ENCODE measurements at places on chromosomes 7 and 10.
A peak's percentile ranks its signal among the peaks of the same experiment; 100 is the strongest.

GRCh38 chr7:35241436-35241835 is 12.5 kb downstream of the TBX20 start:
- DNase-seq, result no peak

- DNase-seq, result no peak
Observed at GRCh38 chr7:25028370-25029021, 48.5 kb upstream of the OSBPL3 start.

DNA sequence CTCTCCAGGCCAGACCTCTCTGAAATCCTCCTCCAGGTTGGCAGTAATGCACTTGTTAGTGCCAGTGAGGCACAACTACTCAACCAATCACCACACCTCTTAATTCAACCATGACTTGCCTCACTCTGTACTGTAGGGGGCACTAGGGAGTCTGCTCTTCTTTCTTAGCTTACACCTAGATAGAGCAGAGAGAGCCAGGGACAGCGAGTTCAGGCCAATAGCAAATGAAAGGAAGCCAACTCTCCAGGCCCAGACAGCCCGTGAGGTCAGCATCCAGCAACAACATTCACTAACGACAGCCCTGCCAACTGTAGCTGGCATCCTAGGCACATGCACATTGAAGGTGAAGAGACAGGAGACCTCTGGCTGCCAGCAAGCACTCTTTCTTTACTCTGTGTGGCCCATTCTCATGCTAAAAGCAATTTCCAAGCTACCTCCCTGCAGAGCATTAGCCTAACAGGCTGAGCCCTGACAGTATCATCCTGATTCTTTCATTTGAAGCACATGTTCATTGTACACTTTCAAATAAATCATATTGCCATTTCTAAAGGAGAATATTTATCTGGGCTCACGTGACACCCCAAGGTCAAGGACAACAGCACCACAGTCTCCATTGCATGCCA is 136.3 kb downstream of the DPY19L1 start:
- DNase-seq, result no peak

- no peak for DNase-seq
Observed at GRCh38 chr10:49053053-49053997, 62.0 kb downstream of the VSTM4 start.

DNA sequence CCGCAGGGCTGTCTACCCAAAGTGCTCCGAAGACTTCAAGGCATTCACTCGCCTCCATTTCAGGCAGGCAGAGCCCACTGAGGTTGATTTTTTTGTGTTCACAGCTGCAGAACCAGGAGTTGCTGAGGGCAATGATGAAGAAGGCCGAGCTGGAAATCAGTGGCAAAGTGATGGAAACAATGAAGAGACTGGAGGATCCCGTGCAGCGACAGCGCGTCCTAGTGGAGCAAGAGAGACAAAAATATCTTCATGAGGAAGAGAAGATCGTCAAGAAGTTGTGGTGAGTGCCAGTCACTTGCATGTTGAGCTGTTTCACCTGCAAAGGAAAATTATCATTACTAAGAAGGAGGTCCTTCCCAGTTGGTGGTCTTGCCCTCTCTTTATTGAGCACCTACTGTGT is 210.5 kb downstream of the ARHGAP21 start:
- DNase-seq, result no peak

DNA sequence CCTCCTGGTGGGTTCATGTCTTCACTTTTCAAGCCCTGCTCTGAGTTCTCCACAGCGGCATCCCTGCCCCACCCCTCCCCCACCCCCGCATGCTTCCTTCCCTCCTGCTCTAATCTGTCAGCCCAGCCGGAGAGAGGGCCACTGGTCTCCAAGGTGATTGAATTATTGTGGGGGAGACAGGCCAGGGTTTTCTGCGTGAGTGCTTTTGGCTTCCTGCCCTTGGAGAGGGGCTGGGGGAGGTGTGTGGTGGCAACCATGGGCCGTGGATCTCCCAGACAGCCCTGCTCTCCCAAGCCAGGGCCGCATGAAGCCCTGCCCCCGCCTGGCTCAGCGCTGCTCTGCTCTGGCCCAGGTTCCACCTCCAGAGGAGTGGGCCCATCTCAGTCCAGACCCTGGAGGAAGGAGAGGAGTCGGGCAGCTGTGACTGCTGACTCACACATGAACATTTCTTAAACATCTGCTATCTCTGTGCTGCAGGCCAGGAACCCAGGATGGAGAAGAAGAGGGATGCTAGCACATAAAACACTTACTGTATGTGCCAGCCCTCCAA is 109.9 kb downstream of the ZMIZ1 start:
- DNase-seq, result peak; percentile 63

DNA sequence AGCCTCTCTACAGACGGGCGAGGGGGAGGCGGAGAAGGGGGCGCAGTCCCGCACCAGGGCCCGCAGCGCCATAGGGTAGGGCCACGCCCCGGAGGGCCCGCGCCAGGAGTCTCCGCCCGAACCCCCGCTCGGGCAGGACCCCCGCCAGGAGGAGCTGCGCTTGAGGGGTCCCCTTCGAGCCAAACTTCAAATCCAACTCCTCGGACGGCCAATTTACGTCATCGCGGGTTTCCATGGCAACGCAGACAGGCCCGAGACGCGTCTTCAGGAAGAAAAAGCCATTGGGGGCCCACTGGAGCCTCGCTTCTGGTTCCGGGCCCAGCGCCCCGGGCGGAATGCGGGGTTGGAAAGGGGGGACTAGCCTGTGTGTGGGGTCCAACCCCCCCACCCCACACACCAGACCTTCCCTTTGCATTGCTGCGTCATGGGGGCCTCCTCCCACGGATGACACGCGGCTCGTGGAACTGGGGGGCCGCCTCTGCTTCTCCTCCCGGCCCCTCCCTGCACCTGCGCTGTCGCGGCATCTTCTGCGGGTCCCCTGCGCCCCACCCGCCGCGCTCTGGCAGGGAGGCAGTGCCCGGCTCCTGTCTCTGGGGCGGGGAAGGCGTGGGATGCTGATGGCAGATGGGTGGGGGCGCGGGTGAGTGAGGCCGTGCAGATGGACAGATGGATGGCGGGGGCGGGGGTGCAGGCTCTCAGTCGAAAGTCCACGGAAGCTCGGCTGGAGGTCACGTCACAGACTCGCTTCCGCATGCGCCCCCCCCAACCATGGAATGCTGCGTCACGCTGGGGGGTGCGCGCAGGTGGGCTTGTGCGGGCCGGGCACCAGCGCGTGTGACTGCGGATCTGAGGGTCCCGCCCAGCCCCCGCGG is 1.2 kb downstream of the CALY start:
- DNase-seq, result no peak

DNA sequence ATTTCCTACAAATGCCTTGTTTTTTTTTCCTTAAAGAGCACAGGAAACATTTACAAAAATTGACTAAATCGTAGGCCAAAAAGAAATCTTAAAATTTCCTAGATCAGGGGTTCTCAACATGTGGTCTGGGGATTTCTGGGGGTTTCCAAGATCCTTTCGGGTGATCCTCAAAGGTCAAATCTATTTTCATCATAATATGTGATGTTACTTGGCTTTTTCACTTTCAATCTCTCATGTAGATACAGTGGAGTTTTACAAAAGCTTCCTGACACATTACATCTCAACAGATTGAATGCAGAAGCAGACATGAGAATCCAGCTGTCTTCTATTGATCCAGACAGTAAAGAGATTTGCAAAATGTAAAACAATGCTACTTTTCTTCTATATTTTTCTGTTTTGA is 497.3 kb downstream of the INHBA start:
- no peak for DNase-seq

- no peak for DNase-seq
Observed at GRCh38 chr10:90319188-90319914, 538.5 kb downstream of the HTR7 start.
